ENCODE measurements at places on chromosomes 4 and X.

DNA sequence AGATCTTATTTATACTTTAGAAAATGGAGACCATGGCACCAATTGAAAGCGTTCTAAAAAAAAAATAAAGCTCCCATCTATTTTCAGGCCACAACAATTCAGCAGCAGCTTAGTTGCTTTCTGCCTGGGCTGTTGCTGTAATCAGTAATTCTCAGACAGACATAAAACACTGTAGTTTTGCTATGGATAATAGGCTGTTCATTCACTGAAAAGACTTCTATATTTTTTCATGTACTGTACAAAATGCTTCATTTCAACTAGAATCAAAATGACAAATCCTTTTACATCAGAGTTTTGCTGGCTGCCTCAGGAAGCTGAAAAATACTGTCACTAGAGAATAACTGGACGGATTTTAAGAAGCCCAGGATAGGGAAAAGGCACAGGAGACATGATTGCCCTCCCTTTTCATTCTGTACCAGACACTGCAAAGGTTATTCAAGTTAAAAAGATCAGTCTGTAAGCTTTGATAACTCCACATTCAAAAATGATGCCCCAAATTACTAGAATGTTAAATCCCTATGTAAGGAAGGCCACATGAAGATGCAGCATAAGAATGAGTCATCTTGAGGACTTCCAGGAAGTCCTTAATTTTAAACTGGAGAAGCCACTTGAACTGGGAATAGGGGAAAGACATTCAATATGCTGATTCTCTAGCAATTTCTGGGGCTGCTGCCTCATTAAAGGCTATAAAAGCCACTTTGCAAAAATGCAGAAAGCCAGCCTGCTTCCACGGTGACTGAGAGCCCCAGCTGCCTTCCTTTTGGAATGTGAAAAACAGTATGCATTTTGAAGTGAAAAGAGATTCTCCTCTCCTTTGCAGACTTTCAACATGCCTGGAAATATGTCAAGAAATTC, 403.2 kb upstream of the RASGEF1B start:
- DNase-seq, result no peak

GRCh38 chr4:101348995-101349800, 1.9 kb upstream of the PPP3CA start:
- no peak for DNase-seq

- DNase-seq, result no peak
Observed at GRCh38 chr4:181157647-181158046, 1085.6 kb upstream of the TENM3 start.

DNA sequence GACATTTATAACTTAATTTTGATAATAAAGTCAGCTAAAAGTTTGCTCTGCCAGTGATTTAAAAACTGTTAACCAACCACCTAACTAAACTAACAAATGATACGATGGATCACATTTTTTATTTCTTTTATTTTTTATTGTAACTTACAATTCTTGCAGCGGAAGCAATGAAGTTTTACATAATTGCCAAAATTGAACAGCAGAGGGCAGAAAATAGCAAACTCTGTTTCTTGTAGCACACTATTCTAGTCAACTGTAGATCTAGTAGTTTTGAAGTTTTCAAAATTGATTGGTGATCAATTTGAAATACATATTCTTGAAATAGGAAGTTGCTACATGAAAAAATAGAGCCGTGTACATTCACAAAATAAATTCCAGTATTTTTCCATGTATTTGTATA, 2.8 kb upstream of the GRIA2 start:
- no peak for DNase-seq

DNA sequence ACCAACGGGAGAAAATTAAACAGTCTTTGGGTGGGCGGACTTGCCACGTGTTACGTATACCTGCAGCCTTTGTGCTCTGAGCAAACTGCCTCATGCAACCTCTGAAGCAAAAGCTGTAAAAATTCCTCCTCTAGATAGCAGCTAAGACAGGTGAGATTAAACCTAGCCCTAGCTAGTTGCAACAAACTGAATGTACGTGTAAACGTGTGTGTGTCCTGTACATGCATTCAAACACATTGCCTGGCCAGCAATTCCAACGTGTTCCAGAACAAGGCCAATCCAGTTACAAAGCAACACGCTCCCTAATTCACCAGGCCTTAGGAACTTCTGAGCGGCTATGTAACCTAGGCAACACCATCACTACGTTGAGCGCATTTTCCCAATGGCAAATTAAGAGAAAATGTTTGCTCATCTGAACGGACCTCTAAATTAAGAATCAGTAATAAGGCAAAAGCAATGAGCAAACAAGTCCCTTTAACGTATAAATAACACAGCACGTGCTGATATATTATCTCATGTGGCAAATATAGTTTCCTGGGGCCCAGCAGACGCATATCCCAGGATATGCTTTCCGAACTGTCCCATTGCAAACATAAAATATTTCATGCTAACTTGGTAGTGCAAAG, 792 bp downstream of the PPID start:
- no peak for DNase-seq

DNA sequence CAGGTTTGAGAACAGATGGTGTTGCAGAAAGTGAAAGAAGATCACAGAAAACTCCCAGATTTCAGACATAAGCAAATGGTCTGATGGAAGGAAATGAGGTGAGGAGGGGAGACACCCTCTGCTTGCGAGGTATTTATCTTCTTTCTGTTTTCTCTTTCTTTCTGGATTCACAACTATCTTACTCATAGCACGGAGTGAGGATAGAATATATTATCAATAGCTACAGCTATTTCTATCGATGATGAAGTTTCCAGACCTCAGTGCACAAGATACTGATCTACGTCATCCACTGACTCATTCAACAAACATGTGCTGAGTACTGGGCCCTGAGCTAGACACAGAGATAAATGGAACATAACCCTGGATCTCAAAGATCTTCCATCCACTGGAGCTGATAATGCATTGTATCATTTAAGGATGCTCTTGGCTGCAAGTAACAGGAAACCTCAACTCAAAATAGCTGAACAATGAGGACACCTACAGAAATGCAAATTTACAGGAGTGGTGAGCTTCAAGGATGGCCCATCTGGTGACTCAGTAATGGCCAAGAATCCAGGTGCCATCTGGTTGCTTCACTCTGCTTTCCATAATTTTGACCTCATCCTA, 21.2 kb downstream of the SLC2A9 start:
- no peak for DNase-seq

- DNase-seq, result no peak
Observed at GRCh38 chr4:129738175-129738574, 642.2 kb downstream of the C4orf33 start.

DNA sequence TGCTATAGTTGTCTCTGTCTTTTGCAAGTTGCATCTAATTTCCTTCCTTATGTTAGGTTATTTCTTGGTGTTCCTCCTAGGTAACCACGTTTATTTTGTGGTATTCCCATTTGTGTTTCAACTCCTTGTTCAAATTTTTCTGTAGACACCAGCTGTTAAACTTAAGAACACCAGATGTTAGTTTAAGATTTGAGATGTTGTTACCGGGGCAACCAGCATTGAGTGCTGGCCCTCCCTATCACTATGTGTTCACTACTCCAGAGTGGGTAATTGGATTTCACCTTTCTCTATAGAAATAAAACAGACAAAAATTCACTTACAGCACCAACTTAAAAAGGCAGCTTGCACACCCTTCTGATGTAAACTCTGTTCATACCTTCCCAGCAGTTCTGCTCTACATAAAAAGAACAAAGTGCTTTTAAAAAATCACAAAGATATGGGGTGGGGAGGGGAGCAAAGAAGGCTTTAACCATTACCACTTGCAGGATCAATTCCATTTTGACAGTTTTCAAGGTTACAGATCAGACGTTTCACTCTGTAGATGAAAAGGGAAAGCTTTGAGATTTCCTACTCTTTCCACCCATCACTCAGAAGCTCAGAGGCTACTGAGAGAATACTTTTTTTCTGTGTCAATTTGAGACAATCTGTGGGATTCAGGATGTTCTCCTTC, 82.9 kb downstream of the DKK2 start:
- DNase-seq, result no peak

- no peak for DNase-seq
Observed at GRCh38 chr4:70925899-70926635, 23.9 kb downstream of the MOB1B start.

GRCh38 chrX:143768976-143769375, 48.4 kb upstream of the SPANXN2 start:
- no peak for DNase-seq

- no peak for DNase-seq
Observed at GRCh38 chr4:53019485-53020382, 157.6 kb downstream of the RASL11B start.

- DNase-seq, result no peak
Observed at GRCh38 chr4:123465416-123465815, 68.8 kb downstream of the SPRY1 start.

DNA sequence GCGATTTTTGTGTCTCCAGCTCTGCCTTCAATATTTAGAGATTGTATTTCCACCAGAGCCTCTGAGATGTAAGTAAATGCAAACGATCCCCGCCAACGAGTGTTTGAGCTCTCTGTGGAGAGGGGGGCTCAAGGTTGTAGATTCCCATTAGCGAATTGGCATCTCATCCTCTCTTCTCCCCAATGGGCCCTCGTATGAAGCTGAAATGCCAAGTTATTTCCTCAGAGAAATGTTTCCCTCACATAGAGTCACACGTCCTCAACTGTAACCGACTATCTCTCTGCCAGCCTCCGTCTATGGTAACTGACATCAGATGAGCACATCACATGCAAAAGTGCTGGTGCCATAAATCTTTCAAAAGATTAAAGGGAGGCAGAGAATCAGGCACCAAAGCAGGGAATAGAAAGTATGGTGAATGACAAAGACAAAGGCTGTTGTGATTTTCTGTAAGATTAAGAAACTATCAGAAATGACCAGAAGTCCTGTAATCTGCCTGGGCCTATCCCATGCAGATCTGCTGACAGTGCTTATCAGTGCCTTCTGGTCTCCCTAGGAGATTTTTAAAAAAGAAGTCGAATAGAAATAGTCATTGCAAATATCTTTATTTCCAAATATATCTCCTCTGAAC, 157.1 kb downstream of the PDGFRA start:
- no peak for DNase-seq

DNA sequence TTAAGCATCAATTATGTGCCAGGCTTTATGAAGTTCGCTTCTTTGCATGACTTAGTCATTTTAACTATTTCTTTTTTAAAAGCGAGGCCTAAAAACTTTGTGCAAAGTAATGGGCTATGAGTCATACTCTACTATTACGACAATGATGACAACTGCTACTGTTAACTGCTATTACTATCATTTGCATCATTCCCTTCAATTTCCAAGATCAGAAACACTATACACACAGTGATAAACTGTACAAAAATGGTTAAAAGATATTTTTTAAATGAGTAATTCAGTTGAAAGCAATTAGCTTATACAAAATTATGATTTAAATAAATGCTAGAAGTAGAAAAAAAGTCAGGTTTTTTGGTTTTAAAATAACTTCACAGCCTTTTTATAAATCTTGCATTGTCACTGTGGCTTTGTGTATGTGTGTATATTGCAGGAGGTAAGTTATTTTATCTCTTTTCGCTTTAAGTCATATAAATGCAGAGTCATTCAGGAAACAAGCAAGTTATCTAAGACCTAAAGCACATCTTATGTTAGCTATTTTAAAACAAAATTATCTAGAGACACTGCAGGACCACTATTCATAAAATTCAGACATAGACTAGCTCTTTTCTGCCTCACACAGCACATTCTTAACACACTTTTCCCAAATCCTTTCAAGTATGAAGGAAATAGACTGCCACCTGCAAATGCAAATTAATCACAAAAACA, 18.5 kb upstream of the CXCL3 start:
- DNase-seq, result no peak

DNA sequence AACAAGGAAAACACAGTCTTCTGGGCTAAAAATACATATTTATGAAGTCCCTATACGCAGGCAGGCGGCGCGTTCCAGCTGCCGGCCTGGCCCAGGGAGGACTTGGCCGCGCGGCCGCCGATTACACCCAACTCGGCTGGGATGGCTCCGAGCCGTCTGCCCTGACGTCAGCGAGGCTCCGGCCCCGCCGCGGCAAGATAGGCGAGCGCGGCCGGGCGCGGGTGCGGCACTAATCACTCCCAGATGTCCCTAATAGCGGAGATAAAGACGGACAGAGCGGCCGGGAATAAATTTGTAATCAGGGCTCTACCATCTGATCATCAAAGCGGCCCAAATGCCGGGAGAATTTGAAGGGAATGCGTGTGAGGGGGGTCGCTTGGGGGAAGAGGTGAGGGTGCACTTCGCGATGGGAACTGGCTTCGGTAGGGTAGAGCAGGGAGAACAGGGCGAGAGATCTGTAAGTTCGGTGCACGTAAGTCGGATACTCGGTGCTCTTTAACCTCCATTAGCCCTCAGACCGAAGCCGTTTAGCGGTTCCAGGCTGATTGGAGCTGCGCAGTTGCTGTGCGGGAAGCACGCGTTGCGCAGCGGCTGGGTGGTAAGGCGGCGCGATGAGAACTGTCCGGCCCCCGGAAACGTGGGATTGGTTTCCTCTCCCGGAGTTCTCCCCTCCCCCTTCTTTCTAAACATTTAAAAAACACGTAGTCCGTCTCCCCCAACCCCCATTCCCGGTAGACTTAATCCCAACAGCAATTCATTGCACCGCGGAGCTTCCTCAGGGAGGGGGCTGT, 7.7 kb downstream of the HAND2 start:
- no peak for DNase-seq

DNA sequence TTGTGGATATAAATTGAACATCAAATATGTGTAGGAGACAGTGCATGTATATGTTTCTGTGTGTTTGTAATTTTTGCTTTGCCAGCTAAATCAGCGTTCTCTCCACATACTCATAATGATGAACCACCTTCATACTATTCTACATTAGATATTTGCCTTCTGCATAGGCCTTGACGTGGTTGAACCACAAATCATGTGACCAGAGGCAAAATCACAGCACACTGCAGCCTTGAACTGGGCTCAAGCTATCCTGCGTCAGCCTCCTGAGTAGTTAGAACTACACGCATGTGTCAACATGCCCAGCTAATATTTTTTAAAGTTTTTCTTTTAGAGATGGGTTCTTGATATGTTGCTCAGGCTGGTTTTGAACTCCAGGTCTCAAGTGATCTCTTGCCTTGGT, 9.5 kb downstream of the UBQLN2 start:
- DNase-seq, result no peak

- no peak for DNase-seq
Observed at GRCh38 chr4:64306255-64306565, 103.0 kb downstream of the TECRL start.

GRCh38 chrX:132968296-132968949, 10.0 kb upstream of the HS6ST2 start:
- no peak for DNase-seq

Data from stimulated activated CD8-positive, alpha-beta memory T cell treated with anti-CD3 and anti-CD28 coated beads, Interleukin-15, amount 100 ng/mL, for 48 hours (primary cell).